HepG2 (cell line): ENCODE measurements at places on chromosomes 4 and X. TPM values are rescaled to one million over a fixed set of nuclear protein-coding genes. Genes with fewer than 3 reads are reported as not detected.

Gene XK
- total RNA-seq: not detected in 2 replicates

Gene TBL1X
- total RNA-seq: 17.6 and 23.9 TPM in 2 replicates

Gene DACH2
- not detected in 2 replicates for total RNA-seq

Gene TRMT44
- total RNA-seq: 6.5 and 8.6 TPM in 2 replicates

Gene TRAM1L1
- total RNA-seq: 0.36 and 0.44 TPM in 2 replicates

Gene HMX1
- total RNA-seq: not detected in 2 replicates

Gene ASB9
- 13.8 and 18.2 TPM in 2 replicates for total RNA-seq

Gene TMPRSS11F
- not detected in 2 replicates for total RNA-seq

Gene USP17L26
- not detected in 2 replicates for total RNA-seq

Gene SLC10A4
- 0.07 TPM in 1 of 2 replicates, not detected in the other for total RNA-seq

Gene ADAM29
- not detected in 2 replicates for total RNA-seq

Gene CYTL1
- total RNA-seq: not detected in 2 replicates

DNA sequence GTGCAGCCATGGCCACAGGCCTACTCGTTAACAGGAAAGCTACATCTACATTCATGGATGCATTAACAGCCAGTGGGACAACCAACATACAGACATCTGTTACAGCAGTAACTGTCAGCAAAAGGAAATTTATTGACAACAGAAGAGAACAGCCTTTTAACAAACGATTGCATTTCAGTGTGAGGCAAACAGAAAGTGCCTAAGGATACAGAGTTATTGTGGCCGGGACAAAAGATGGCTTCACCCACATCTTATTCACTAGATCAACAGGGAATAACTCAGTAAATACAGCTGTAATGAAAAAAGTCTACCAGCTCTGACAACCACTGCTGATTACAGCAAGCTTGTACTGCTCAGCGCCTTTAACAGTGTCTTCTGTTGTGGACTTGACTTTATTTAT, 61.5 kb upstream of the TBL1X start:
- no peak for DNase-seq

- DNase-seq: no peak
Observed at GRCh38 chrX:1451251-1451660, 1.5 kb downstream of the ASMTL start.

GRCh38 chrX:4936315-4936714, 1222.9 kb upstream of the PRKX start:
- no peak for DNase-seq

GRCh38 chr4:52643190-52643589, 15.9 kb downstream of the USP46 start:
- no peak for DNase-seq

DNA sequence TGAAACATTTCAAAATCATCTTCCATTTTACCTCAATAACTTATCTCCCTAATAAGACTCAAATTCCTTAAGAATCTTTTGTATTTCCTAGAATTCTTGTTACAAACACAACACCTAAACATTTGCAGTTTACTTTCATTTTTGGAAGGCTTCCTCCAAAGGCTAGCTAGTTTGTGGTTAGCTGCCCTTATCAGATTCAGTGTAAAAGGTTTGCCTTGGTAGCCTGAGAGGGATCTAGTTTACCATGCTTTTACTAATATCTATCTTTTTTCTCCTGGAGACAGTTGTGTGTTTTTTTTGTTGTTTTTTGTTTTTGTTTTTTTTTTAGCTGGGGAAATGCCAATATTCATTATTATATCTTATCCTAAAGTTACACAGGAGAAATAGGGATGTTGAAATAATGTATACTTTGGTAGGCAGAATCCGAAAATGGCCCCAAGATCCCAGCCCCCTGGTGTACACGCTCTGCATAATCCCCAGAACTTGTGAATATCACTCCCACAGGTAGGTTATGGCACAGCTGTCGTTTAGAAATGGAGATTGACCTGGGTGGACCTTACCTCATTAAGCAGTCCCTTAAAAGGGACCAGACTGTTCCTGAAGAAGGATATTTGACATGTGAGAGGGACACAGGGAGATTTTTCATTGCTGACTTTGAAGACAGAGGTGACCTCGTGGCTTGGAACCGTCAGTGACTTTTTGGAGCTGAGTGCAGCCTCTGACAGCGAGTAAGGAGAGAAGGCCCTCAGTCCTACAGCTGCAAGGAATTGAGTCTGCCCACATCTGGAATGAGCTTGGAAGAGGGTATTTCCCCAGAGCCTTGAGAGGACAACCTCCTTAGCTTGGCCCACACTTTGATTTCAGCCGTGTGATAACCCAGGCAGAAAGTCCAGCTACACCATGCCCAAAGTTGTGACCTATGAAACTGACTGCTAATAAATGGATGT, 33.4 kb downstream of the SEPTIN11 start:
- DNase-seq: peak; percentile 8

DNA sequence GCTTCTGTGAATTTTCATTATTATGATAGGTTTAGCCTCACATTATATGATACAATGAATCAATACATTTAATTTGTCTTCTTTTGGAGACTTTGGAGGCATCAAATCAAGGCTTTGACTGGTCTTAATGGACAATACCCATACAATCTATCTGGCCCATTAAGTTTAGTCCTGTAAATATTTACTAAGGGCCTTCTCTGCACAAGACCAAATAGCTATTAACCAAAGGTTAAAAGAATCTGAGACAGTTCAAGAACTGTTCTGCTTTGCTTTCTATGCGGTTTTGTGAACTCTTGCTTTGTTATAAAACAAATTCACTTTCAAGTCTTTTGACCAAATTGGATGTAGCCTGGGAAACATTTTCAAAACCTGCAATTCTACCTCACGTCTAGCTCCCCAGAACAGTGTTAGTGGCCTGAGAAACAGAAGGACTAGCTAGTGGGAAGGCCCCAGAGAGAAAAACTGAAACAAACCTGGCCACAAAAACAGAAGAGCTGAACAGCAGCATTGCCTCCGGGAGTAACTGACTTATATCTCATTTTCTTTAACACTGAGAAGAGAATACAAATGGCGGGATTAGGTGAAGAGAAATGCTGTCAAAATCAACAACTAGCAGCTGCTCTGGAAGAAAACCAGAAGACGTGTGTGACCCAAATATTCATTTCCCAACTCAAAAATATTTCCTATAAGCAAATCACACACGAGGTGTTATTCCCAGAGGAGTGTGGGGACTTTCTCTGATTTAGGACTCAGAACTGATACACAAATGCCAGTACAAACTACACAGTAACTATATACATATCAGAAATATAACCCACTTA, 548 bp downstream of the TLR1 start:
- no peak for DNase-seq

GRCh38 chr4:174860588-174860987, 31.5 kb upstream of the GLRA3 start:
- no peak for DNase-seq

GRCh38 chr4:83563998-83564397, 28.1 kb downstream of the GPAT3 start:
- no peak for DNase-seq

- DNase-seq: no peak
Observed at GRCh38 chr4:118718511-118719170, 33.4 kb downstream of the METTL14 start.

DNA sequence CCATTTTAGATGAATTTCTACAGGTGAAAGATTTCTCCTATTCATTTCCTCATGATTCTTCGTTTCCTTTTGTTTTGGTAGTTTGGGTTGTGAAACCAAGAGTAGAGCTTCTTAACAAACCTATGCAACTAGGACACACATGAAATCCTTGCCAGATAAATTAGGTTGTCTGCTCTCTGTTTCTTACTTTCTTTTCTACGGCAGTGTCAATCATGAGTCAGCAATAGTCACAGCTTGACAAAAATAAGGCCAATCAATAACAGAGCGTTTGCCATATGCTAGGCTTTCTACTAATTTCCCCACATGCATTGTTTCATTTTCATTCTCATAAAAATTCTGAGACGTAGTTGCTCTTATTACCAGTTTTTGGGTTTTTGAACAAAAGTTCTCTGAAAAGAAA, 20.3 kb downstream of the CLRN2 start:
- DNase-seq: no peak

DNA sequence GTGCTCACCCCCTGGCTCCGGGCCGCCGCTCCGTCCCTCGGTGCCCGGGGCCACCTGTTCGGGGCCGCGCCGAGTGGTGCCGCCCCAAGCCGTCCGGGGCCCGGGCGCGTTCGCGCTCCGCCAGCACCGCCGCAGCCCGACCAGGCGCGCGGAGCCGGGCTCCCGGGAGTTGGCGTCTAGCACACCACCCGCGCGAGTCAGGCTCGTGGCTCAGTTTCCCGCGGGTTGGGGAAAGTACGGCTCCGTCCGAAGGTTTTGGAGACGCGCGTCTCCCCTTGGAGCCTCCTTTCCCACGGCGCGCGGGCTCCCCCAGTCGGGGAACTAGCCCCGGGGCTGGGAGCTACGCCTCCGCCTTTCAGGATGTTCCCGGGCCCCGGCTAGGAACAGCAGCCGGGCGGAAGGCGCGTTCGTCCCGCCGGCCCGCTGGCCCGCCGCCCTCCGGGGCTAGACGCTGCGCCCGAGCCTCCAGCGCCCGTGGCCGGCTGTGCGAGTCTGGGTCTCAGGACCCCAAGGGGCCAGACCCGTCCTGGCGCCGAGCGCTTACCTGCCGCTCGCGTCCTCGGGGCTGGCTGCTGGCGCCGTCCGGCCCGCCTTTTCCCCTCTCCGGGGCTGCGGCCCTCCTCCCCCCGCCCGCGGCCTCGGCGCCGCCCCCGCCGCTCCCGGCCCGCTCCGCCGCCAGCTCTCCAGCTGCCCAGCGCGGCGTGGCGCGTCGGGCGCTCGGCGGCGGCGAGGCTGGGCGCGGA, at the start of gene ADGRG2:
ADGRG2 (minus strand) TSS at position 571 of the 743 bp plus-strand sequence. CDS start 53,634 bp downstream, outside the sequence.
- DNase-seq: no peak

- DNase-seq: no peak
Observed at GRCh38 chrX:41377624-41378023, 43.7 kb downstream of the DDX3X start.

GRCh38 chr4:87209182-87209581, 11.2 kb downstream of the KLHL8 start:
- DNase-seq: no peak

DNA sequence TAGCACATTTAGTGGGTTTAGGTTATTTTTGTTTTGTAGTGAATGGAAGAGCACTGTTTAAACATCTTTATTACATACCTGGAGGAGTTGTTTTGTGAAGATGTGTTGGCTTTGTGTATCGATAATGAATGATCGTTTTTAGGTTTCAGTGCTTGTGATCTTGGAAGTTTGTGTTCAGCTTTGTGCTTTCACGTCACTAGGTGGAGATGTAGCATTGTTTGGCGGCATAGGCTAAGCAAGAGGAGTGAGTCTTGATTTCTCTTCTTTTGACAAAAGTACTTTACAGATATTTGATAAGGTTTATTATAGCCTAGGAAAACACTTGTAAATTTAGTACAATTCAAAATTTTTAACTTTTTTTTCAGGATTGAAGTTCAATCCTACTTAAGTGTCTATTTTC, 50.4 kb downstream of the PDK3 start:
- DNase-seq: no peak

DNA sequence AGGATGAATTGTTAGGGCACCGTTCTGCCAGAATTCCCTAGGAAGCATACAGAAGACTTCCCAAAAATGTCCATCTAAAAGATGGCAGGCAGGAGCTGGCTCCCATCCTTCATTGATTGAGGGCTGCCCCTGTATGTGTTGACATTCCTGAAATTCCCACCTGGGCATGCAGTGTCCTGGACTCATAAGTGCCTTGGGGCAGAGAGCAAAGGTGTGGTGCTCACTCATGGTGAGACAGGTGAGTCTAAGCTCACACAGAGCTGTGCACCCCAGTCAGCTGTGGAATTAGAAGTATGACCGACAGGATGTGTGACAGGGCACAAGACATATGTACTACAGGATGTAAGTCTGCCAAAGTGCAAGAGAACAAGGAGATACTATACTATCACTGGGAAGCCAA, 271.9 kb downstream of the MID1IP1 start:
- DNase-seq: no peak

DNA sequence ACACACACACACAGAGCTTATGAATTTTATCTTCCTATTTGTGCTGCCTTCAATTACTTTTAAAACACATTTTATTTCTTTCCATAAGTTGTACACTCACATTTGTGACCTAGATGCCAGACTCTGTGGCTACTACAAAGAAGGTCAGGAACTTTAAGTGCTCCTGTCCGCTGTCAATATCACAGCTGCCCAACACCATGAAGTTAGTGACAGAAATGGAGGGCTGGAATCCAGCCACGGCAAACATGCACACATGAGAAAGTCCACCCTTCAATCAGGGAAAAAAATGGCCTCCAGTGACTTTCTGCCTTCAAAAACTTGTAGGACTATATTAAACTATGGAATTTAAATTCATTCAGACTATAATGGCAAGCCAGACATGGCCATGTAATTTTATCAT, 334.4 kb upstream of the FSTL5 start:
- no peak for DNase-seq

- DNase-seq: no peak
Observed at GRCh38 chr4:142512161-142512560, 333.9 kb downstream of the INPP4B start.

DNA sequence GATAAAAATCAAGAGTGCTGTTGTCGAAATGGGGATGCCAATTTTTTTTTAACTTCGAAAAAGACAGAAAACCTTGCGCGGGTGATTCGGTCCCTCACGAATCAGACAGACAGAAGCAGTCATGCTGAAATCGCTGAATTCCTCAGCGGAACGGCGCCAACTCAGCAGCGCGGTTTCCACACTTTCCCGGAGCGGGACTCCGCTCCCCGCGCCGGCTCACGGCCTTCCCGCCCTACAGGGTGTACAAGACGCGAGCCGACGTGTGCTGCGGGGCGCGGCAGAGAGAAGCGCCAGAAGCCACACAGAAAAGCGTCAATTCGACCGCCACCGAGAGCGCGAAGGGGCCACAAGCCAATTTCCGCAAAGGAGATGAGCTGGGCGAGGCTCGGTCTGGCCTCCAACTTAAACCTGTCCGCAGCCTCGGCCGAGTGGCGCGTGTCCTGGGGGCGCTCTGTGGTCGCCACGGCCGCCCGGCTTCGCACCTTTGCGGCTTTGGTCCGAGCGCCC, 1.3 kb downstream of the NEXMIF start:
- no peak for DNase-seq

GRCh38 chr4:119666653-119667091, 38.1 kb upstream of the PDE5A start:
- no peak for DNase-seq

DNA sequence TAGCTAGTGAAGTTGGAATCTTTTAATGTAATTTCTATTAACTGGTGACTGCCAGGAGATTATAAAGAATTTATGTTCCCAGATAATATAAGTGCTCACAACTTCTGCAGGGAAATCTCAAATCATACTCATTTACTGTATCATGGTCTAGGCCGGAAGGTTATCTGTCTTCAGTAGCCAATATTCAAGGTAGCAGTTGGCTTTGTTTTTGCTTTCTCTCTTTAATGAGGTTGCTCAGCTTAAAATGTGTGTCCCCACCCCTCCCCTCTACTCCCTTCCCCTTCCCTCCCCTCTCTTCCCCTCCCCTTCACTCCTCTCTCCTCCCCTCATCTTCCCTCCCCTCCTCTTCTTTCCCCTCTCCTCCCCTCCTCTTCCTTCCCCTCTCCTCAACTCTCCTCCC, 117.6 kb downstream of the HPGD start:
- no peak for DNase-seq
